Upper lobe of right lung (tissue), 1 donor: ENCODE measurements at places on chromosomes 6 and 20. TPM values are rescaled to one million over a fixed set of nuclear protein-coding genes. Genes with fewer than 3 reads are reported as not detected.

DNA sequence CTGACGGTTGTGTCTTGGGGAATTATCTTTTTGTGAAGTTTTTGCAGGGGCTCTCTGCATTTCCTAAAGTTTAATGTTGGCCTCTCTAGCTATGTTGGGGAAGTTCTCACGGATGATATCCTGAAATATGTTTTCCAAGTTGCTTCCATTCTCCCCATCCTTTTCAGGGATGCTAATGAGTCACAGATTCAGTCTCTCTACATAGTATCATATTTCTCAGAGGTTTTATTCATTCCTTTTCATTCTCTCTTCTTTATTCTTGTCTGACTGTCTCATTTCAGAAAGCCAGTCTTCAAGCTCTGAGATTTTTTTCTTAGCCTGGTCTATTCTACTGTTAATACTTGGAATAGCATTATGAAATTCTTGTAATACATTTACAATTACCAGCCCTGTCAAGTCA is 61.3 kb downstream of the UNC5CL start:
- no peak for DNase-seq

- no peak for DNase-seq
Observed at GRCh38 chr20:1275919-1276318, 9.8 kb downstream of the SNPH start.

Gene PNPLA1
- 0.35 TPM for total RNA-seq

Gene CCDC28A
- total RNA-seq, result 19.3 TPM

Gene PSORS1C1
- 8.2 TPM for total RNA-seq

Gene FOXA2
- 21.7 TPM for total RNA-seq

Gene UBE2C
- total RNA-seq, result 1.4 TPM

DNA sequence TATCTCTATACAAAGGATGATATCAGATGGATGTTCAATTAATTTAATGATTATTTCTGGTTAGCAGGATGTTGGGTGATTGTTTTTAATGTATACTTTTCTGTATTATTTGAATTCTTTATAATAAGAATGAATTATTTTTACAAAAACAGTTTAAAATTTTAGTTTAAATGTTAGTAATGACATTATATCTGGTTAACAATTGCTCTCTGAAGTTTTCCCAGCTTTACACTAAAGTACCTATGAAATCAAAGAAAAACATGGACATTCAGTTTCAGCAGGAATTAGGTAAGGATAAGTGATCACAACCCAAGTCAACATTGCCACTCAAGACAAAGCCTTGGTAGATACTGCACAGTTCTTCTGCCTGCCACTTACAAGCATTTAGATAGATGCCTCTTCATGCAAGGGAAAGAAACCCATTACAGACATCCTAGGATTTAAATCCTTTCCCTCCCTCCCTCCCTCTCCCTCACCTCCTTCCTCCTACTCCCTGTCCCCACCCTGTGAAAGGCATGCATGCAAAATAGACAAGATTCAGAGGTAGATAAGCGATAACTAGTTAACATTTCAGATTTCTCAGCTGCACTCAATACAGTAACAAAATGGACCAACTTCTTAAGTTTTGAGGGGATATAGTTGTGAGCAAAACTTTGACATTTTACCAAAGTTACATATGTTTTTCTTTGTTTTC is 143.8 kb downstream of the STXBP5 start:
- no peak for DNase-seq

- no peak for DNase-seq
Observed at GRCh38 chr6:154786144-154786868, 53.1 kb downstream of the SCAF8 start.

Gene PTPRT
- total RNA-seq, result 0.46 TPM

DNA sequence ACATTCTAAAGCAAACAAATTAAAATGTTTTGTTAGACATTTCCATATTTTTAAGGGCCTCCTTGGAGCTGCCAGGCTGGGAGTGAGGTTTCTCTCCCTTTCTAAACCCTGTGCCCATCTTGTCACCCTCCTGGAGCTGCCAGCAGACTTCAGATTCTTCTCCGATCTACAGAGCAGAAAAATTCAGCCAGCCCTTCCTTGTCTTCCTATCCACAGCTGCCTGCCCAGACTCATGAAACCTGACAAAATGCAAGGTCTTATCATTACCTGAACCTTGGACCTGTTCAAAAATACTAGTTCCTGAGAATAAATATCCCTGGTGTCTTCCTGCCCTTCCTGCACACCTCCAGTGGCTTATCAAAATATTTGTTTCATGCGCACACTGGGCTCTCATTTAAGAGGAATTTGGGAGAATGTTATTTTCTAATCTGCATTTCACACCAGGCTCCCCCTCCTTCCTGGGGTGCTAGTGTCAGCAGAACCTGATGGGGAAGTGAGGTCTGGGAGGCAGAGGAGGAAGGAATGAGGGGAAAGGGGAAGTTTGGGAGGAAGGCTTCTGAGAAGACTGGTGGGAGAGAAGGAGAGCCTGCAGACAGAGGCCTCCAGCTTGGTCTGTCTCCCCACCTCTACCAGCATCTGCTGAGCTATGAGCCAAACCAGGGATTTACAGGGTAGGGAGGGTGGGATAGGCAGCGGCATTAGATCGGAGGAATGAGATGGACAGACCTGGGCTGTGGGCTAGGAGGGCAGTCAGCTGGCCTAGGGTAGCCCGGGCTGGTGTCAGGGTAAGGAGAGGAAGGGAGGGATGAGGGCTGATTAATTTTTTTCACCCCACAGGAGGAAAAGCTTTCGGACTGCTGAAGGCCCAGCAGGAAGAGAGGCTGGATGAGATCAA is at the start of gene AIF1:
AIF1 (plus strand) TSS at position 551 of the 895 bp plus-strand sequence; CDS start at position 647, 96 bp downstream.
- DNase-seq, result no peak

Gene CUTA
- 144 TPM for total RNA-seq

DNA sequence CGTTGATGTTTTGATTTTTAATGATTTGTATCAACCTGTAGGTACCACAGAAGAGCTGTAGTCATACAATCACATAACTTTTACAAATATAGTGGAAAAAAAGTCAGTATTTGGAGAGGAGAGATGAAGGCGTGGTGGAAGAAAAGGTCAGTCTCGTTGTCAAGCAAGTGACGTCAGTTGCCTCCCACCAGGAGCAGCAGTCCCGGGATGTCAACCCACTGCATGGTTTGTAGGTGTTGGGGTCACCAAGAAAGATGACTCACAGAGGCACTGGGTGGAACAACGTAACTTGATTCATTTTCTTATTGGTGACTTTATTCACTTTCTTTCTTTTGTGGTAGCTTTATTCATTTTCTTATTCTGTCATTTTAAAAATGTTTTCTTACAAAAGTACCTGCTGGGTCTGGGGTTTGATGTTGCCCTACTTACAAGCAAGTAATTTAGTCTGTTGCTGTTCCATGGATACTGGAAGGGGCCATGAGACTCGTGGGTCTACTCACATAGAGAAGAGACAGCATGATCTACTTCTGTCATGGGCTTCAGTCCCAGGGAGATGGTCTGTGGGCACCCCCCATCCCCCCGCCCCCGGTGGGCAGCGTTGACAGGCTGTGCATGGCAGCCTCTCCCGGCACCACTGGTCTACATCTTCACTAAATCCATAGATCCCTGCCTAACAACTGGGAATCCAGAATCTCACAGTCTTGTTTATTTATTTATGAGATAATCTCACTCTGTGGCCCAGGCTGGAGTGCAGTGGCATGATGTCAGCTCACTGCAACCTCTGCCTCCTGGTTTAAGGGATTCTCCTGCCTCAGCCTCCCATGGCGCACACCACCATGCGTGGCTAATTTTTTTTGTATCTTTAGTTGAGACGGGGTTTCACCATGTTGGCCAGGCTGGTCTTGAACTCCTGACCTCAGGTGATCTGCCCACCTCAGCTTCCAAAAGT is 36.4 kb upstream of the SYNJ2 start:
- no peak for DNase-seq
